ENCODE measurements at places on chromosomes 6 and 20. TPM values are rescaled to one million over a fixed set of nuclear protein-coding genes. Genes with fewer than 3 reads are reported as not detected.

GRCh38 chr6:44102527-44102926 lies 24.7 kb downstream of the MRPL14 start:
- no peak for DNase-seq

DNA sequence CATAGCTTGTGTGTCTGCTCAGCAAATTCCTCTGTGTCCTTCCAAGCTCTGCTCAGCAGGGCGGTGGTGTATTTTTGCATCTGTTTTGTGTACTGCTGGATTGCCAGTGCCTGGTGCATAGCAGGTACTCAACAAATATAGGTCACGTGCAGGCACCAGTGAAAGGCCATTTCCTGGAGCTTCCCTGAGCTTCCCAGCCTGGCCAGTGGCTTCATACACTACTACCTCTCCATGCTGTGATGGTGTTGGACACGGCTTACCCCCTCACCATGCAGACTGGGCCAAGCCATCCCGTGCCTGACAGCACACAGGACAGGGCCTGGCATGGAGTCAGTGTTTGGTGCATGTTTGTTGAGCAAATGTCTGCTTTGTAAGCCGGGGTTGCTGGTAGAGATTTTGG lies 7.7 kb upstream of the PHACTR3 start:
- DNase-seq, result no peak

DNA sequence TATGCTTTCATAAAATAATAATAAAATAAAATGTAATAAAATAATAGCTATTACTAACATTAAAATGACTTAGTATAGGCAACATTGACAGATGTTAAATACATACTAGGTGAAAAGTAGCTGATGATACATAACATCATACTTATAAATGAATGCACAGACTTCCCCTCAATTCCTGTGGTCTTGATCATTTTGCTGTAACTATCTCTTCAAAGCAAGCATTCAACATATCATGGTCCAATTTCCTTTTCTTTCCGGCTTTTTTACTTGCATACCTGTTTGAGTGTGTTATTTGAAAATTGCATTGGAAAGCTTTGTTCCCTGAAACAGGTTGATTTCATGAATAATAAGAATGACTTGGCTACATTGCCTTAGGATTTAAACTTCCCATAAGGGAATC lies 309.3 kb downstream of the HDGFL1 start:
- no peak for DNase-seq

PRR18 gene
- total RNA-seq, result not detected

HLA-DRB5 gene
- 1.4 TPM for total RNA-seq

Measured in lower leg skin (tissue), 4 donors.